ENCODE measurements at places on chromosomes 7 and 10. TPM values are rescaled to one million over a fixed set of nuclear protein-coding genes. Genes with fewer than 3 reads are reported as not detected.
A peak's percentile ranks its signal among the peaks of the same experiment; 100 is the strongest.

GRCh38 chr7:71221549-71221948 is 89.6 kb downstream of the GALNT17 start:
- no peaks in the 10 kb centered on the region for H3K4me1 ChIP-seq
- H3K4me3 ChIP-seq, result no peak overlapping the region
- H3K36me3 ChIP-seq, result peaks cover 5% of the 10 kb centered on the region
- H3K27me3 ChIP-seq, result no peaks in the 10 kb centered on the region

DNA sequence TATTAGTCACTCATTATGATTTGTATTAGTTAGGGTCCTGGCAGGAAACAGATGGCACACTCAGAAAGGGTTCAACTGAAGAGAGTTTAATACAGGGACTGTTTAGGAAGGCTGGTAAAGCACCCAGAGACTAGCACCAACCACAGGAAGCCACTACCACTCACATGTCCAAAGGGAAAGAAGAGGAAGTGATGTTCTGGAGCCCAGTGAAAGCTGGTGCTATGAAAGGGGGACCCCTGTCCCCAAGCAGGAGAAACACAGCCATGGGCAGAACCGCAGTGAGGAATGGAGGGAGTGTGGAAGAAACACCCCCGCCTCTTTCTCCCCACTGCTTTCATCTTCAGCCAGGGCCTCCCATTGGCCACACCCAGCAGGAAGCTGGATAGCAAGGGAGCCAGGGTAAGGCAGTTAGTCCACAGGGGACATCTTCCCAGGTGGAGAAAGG is 3.2 kb upstream of the VSIR start:
- peaks cover 8% of the 10 kb centered on the region for H3K27me3 ChIP-seq
- no peaks in the 10 kb centered on the region for H3K36me3 ChIP-seq
- H3K4me1 ChIP-seq, result peaks cover 29% of the 10 kb centered on the region
- DNase-seq, result no peak

DNA sequence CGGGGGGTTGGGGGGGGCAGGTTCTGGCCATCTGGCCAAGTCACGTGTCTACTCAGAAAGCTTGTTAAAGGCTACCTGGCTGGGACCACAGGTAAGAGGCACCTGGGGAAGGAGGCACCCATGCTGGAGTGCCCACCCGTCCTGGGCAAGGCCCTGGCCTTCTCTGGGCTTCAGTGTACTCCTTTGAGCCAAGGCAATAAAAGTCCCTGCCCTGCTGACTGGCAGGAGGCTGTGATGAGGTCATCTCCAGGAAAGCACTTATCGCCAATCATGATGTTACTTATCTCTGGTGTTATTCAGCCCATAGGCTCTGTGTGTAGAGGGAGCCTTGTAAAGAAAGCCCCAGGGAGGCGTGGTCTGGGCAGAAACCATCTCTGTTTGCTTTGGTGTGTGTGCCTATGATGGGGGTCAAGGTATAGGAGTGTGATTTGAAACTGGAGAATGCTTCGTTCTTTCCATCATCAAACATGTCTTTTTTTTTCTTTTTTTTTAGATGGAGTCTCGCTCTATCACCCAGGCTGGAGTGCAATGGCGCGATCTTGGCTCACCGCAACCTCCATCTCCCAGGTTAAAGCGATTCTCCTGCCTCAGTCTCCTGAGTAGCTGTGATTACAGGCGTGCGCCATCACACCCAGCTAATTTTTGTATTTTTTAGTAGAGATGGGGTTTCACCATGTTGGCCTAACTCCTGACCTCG is 2.5 kb upstream of the CLDN4 start:
- H3K27ac ChIP-seq, result peak overlapping the region; percentile 40
- H3K27me3 ChIP-seq, result peaks cover 4% of the 10 kb centered on the region
- peaks cover 39% of the 10 kb centered on the region for H3K4me1 ChIP-seq

GRCh38 chr10:63260860-63261251 is 127.7 kb downstream of the NRBF2 start:
- no peak for DNase-seq
- H3K4me3 ChIP-seq, result no peak overlapping the region

DNA sequence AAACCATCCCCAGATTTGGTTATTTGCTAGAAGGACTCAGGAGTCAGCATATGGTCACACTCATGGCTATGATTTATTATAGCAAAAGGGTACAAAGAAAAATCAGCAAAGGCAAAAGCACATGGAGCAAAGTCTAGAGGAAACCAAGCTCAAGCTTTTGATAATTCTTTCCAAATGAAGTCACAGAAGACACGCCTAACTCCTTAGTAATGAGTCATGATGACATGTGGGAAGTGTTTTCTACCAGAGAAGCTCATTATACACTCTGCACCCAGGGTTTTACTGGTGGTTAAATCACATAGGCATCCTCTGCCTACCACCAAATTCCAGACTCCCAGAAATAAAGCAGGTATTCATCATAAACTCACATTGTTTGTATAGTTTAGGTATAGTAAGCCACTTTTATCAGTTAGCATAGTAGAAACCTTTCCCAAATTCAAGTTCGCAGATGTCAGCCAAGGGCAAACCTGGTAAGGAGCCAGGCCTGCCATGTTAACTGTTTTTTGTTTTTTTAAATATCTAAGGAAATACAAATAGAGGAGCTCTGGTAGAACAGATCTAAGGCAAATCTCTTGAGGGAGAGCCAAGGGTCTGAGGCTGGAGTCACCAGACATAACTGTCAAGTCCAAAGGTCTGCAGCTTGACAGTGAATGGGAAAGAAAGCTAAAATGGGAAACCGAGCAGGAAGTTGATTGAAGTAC is 15.4 kb upstream of the HIBADH start:
- peak overlapping the region; percentile 98 for H3K27ac ChIP-seq
- H3K27me3 ChIP-seq, result no peaks in the 10 kb centered on the region
- peak; percentile 96 for DNase-seq
- H3K4me1 ChIP-seq, result peaks cover 41% of the 10 kb centered on the region
- peak overlapping the region; percentile 58 for H3K4me3 ChIP-seq
- peaks cover 10% of the 10 kb centered on the region for H3K36me3 ChIP-seq

COL26A1 gene
- not detected for total RNA-seq

- H3K4me1 ChIP-seq, result no peaks in the 10 kb centered on the region
- peaks cover 19% of the 10 kb centered on the region for H3K36me3 ChIP-seq
- no peaks in the 10 kb centered on the region for H3K27me3 ChIP-seq
- H3K27ac ChIP-seq, result no peak overlapping the region
These were observed 105.9 kb downstream of the ACTR3B start for GRCh38 chr7:152865461-152865860.

GRCh38 chr7:137891016-137891655 is 44.4 kb upstream of the DGKI start:
- H3K4me1 ChIP-seq, result peaks cover 31% of the 10 kb centered on the region
- peaks cover 69% of the 10 kb centered on the region for H3K36me3 ChIP-seq
- H3K27me3 ChIP-seq, result peaks cover 2% of the 10 kb centered on the region
- H3K4me3 ChIP-seq, result no peak overlapping the region

SPDYE5 gene
- not detected for total RNA-seq

GRCh38 chr7:33892945-33893344 is 12.4 kb upstream of the BMPER start:
- H3K36me3 ChIP-seq, result no peaks in the 10 kb centered on the region
- H3K4me3 ChIP-seq, result no peak overlapping the region
- DNase-seq, result no peak
- H3K27ac ChIP-seq, result no peak overlapping the region

GRCh38 chr7:124088590-124088989 is 55.7 kb upstream of the TMEM229A start:
- H3K4me3 ChIP-seq, result no peak overlapping the region
- H3K36me3 ChIP-seq, result no peaks in the 10 kb centered on the region
- H3K27ac ChIP-seq, result no peak overlapping the region
- no peak for DNase-seq
- H3K27me3 ChIP-seq, result no peaks in the 10 kb centered on the region

- no peak overlapping the region for H3K27ac ChIP-seq
- H3K4me3 ChIP-seq, result no peak overlapping the region
- H3K36me3 ChIP-seq, result no peaks in the 10 kb centered on the region
- peaks cover 24% of the 10 kb centered on the region for H3K27me3 ChIP-seq
- H3K4me1 ChIP-seq, result peaks cover 34% of the 10 kb centered on the region
These were observed 12.7 kb downstream of the AFAP1L2 start for GRCh38 chr10:114391599-114391998.

DNA sequence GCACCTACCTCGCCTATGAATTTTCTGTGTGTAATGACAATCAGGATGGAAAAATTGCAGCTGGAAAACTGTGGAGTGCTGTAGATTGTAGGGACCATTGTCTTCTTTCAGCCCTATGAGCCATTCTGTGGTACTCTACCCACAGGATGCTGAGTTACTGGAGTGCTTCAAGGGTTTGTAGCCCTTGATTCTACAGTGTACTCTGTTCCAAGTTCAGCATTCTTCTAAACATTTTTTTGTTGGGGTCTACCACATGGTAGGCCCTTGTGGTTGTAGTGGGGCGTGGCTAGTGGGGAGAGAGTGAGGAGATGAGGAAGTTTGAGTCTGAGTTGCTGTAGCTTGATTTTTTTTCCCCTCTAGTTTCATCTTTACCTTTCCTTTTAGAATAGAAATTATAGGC is 33.5 kb downstream of the REEP3 start:
- peak; percentile 90 for DNase-seq
- peak overlapping the region; percentile 98 for H3K27ac ChIP-seq
- peaks cover 17% of the 10 kb centered on the region for H3K36me3 ChIP-seq
- peak overlapping the region; percentile 84 for H3K4me3 ChIP-seq
- peaks cover 61% of the 10 kb centered on the region for H3K4me1 ChIP-seq

GRCh38 chr7:100221231-100221718 is 1.5 kb downstream of the PVRIG start:
- peaks cover 9% of the 10 kb centered on the region for H3K4me1 ChIP-seq
- DNase-seq, result no peak
- no peak overlapping the region for H3K4me3 ChIP-seq
- H3K27me3 ChIP-seq, result peaks cover 2% of the 10 kb centered on the region
- no peaks in the 10 kb centered on the region for H3K36me3 ChIP-seq

DNA sequence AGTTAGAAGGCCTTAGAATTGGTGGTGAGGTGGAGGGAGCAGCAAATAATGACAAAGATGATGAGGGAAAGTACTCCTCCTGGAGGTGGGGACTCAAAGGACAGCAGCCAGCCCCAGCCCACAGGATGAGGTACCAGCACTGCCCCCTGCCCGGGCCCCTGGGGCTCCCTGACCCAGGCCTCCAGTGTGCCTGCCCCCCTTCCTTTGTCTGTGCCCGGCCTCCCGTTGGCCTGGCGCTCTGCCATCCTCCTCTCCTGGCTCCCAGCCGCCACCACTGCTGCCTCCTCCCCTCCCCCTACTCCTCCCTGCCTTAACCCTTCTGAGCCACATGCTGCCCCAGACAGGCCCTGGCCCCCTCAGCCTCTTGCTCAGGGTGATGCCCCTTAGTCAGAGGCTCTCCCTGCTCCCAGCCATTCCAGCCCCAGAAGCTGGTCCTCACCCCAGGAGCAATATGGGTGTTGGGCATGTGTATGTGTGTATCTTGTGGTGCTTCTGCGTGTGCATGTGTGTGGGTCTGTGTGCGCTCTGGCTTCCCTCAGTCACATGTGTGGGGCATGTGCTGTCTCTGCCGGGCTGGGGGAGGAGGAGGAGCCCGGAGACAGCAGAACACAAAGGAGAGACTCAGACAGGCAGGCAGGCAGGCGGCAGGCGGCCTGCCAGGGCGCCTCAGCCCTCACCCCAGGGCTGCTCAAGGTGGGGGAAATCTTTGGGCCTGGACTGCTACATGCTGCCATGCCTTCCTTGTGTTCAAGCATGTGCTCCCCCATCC is 2.6 kb downstream of the LDB1 start:
- H3K4me1 ChIP-seq, result peaks cover 80% of the 10 kb centered on the region
- DNase-seq, result peak; percentile 58
- peak overlapping the region; percentile 94 for H3K27ac ChIP-seq
- peaks cover 2% of the 10 kb centered on the region for H3K27me3 ChIP-seq
- no peaks in the 10 kb centered on the region for H3K36me3 ChIP-seq

GRCh38 chr7:51025668-51026067 is 243.0 kb upstream of the GRB10 start:
- no peak overlapping the region for H3K27ac ChIP-seq
- H3K4me3 ChIP-seq, result no peak overlapping the region
- H3K27me3 ChIP-seq, result peaks cover 12% of the 10 kb centered on the region
- peaks cover 30% of the 10 kb centered on the region for H3K4me1 ChIP-seq

DNA sequence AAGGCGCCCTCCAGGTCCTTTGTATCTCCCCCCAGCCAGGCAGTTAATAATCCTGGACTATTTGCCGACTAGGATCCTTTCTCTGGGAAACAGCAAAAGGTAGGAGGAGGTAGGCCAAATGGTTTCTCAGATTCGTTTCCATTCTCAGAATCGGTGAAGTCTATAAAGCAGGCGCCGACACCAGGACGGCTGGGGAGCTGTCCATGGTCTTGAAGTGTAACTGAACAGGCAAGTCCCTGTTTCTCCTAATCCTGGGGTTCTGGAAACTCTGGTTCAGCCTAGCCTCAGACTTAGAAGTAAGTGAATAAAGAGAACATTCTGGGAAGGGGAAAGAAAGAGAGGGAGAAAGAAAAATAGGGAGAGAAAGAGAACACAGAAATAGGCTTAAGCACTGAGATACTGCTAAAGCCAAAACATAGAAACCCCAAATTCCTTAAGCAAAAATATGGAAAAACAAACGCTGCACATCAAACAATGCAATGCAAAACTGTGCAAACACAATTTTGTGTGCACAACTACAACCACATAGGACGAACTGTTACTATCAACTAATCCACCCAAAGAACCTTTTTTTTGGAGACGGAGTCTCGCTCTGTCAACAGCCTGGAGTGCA is 11.1 kb upstream of the INA start:
- peak; percentile 51 for DNase-seq
- H3K27me3 ChIP-seq, result peaks cover 4% of the 10 kb centered on the region
- no peak overlapping the region for H3K4me3 ChIP-seq
- no peak overlapping the region for H3K27ac ChIP-seq
- peaks cover 6% of the 10 kb centered on the region for H3K4me1 ChIP-seq

GRCh38 chr7:98981701-98982100 is 103.4 kb downstream of the TRRAP start:
- H3K36me3 ChIP-seq, result peaks cover 52% of the 10 kb centered on the region
- peaks cover 6% of the 10 kb centered on the region for H3K4me1 ChIP-seq
- DNase-seq, result no peak
- no peak overlapping the region for H3K4me3 ChIP-seq

GRCh38 chr7:155692317-155692716 is 47.9 kb downstream of the RBM33 start:
- no peaks in the 10 kb centered on the region for H3K27me3 ChIP-seq
- peaks cover 22% of the 10 kb centered on the region for H3K4me1 ChIP-seq
- no peak overlapping the region for H3K27ac ChIP-seq
- no peak for DNase-seq
- H3K36me3 ChIP-seq, result peaks cover 28% of the 10 kb centered on the region
- no peak overlapping the region for H3K4me3 ChIP-seq

DNA sequence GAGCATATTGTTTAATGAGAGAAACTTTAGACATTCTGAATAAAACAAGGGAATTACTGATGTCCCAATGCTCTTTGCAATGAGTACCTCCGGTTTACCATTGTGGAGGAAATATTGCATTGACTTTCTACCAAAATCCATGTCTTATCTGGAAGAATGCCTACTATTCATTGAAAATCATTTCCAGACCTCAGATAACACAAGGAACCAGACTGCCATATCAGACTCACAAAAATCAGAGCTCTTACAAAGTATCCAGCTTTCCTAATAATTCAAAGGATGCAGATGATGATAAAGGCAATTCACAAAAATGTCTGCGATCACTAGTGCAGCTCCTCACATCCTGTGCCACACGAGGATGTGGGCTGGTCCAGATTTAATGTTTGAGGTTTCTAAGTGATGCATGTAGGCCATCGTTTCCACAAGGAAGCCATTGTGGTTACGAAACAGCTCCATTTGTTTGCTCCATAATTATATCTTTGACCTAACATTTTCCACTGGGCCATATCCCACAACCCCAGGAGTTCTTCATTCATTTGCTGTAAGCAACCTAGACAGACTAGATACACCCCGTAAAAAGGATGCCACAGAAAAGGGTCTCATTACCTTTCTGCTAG is 831.1 kb upstream of the C7orf33 start:
- DNase-seq, result no peak
- no peaks in the 10 kb centered on the region for H3K4me1 ChIP-seq
- H3K27ac ChIP-seq, result no peak overlapping the region
- no peak overlapping the region for H3K4me3 ChIP-seq
- no peaks in the 10 kb centered on the region for H3K27me3 ChIP-seq
